Uterus (tissue), 4 donors: ENCODE measurements at places on chromosomes 7 and 10.

DNA sequence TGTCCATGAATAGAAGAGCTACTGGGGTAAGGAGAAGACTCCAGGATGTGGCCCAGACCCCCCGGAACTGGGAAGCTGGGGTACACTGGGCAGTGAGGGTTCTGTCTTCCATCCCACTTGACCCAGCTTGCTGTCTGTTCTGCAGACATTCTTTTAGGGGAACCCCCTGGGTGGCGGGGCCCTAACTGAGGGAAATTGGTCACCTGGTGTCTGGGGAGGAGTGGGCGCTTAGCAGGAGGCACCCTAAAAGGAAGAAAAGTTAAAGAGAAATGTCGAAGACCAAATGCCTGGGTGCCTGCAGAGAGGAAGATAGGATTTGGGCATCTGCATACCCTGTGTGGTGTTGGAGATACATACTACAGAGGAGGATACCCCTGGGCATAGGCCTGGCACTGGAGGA, 1.0 kb downstream of the AP1S1 start:
- no peaks in the 10 kb centered on the region for H3K27me3 ChIP-seq
- H3K27ac ChIP-seq: no peak overlapping the region
- H3K4me1 ChIP-seq: peaks cover 5% of the 10 kb centered on the region
- H3K36me3 ChIP-seq: no peaks in the 10 kb centered on the region
- no peak for DNase-seq

DNA sequence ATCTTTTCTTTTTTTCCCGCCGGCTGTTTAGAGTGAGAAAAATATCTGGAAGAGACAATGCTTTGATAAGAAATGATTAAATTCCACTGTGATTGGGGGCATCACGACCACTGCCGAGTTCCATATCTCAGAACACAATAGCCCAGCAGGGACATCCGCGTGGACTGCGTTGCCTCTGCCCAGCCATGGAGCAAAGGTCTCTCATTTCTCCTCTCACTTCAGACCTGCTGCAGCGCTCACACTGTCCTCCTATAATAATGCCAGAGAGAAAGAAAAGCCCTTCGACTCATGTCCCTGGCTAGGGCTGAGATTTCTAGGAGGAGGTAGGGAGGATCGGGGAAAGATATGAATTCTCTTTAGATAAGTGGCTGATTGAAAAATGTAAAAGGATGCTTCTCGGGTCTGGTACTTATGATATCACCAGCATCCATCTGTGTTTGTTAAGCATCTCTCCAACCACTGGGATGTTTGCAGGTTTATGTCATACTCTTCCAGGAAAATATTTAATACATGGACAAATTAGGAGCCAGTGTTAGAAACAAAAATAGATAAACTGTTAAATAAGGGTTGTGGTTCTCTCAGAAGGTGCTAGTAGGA, 472.9 kb upstream of the AKR1E2 start:
- H3K36me3 ChIP-seq: no peaks in the 10 kb centered on the region
- peak; percentile 22 for DNase-seq
- peak overlapping the region; percentile 59 for H3K27ac ChIP-seq
- H3K27me3 ChIP-seq: no peaks in the 10 kb centered on the region
- no peak overlapping the region for H3K4me3 ChIP-seq

DNA sequence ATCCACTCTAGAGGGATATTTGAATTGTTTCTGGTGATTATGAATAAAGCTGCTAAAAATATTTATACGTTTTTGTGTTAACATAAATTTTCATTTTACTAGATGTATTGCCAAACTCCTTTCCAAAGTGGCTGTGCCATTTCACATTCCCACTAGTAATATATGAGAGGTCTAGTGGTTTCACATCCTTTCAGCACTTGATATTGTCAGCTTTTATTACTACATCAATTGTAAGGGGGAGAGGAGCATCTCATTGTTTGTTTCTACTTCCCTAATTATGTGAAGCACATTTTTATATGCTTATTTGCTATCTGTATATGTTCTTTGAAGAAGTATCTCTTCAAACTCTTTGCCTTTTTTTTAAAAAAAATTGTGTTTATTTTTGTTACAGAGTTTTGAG, 184.5 kb downstream of the ADK start:
- H3K4me3 ChIP-seq: no peak overlapping the region
- no peaks in the 10 kb centered on the region for H3K4me1 ChIP-seq
- no peaks in the 10 kb centered on the region for H3K36me3 ChIP-seq
- H3K27ac ChIP-seq: no peak overlapping the region
- DNase-seq: no peak

DNA sequence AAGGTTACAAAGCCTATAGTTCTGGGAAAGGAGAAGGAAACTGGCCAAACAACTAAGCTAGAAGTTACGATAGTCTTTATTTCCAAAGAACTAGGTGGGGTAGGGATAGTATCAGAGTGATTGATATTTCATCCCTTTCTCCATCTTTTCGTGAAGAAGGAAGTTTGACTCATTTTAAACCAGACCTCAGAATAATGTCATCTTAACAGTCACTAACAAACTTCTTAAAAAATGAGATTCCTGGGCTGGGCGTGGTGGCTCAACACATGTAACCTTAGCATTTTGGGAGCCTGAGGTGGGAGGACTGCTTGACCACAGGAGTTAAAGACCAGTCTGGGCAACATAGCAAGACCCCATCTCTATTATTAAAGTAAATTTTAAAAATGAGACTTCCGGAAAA, 69.4 kb downstream of the ARL4A start:
- H3K4me1 ChIP-seq: no peaks in the 10 kb centered on the region
- no peak for DNase-seq
- H3K4me3 ChIP-seq: no peak overlapping the region
- H3K27me3 ChIP-seq: no peaks in the 10 kb centered on the region
- no peaks in the 10 kb centered on the region for H3K36me3 ChIP-seq
- no peak overlapping the region for H3K27ac ChIP-seq

DNA sequence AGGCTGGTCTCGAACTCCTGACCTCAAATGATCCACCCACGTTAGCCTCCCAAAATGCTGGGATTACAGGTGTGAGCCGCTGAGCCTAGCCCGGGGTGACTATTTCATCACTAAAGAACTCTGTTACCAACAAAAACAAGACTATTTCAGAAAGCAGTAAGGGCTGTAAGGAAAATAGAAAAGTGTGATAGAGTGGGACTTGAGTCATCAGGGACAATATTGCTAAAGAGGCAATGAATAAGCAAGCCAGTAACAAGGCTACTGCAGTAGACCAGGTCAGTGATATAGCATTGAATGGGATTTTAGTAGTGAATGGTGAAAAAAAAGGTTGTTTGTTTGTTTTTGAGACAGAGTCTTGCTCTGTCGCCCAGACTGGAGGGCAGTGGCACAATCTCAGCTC, 51.7 kb downstream of the SVOPL start:
- H3K27ac ChIP-seq: no peak overlapping the region
- no peak overlapping the region for H3K4me3 ChIP-seq
- no peaks in the 10 kb centered on the region for H3K27me3 ChIP-seq
- H3K36me3 ChIP-seq: no peaks in the 10 kb centered on the region
- no peak for DNase-seq

GRCh38 chr10:36094096-36094495, 452.0 kb upstream of the FZD8 start:
- no peaks in the 10 kb centered on the region for H3K36me3 ChIP-seq
- no peak overlapping the region for H3K4me3 ChIP-seq
- H3K27ac ChIP-seq: no peak overlapping the region
- no peaks in the 10 kb centered on the region for H3K4me1 ChIP-seq

DNA sequence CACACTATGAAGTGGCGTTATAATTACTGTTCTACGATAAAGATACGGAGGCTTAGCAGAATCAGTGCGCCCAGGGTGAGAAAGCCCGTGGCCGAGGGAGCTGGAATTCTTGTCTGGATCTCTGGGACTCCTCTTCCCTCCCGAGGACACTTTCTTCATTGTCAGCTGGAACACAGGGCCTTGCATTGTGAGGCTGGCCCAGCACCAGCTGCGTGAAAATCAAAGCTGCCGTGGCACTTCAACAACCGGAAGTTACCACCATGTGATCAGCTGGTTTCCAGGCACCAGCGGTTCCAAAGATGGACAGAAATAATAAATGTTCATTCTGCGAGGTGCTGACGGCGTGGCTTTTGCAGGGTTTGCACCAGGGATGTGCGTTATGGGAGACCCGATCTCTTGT, 234.0 kb upstream of the PITRM1 start:
- no peak overlapping the region for H3K27ac ChIP-seq
- H3K4me3 ChIP-seq: no peak overlapping the region
- H3K36me3 ChIP-seq: no peaks in the 10 kb centered on the region
- no peaks in the 10 kb centered on the region for H3K27me3 ChIP-seq

DNA sequence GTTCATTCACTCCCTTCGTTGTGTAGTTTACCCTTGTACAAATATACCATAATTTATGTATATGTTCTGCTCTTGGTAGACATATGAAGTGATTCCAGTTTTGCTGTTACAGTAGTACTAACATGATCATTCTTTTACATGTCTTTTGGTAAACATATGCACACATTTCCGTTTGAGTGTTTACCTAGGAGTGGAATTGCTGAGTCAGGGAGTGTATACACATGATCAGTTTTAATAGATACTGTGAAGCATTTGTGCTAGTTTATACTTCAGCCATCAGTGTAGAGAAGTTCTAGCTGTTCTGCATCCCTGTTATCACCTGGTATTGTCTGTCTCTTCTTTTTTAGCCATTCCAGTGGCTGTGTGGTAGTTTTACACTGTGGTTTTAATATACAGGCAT, 34.5 kb upstream of the CYP26C1 start:
- H3K4me1 ChIP-seq: no peaks in the 10 kb centered on the region
- H3K27me3 ChIP-seq: no peaks in the 10 kb centered on the region
- H3K4me3 ChIP-seq: no peak overlapping the region
- no peak overlapping the region for H3K27ac ChIP-seq

DNA sequence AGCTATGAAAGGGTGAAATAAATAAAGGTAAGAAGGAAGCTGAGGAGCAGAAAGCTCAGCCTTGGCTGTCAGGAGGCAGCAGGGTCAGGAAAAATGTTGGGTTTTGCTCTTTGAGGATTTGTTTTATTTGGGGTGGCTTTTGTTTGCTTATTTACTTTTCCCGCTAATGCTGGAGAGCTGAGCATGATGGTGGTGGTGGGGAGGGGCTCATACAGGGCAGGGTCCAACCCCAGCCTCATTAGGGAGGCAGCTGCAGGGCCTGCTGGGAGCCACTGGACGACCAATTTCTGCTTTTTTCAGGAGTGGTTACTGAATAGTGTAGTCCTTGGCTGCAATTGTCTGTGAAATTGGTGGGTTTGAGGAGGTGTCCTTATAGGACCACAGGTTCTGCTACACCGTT, 36.3 kb downstream of the CCM2 start:
- H3K36me3 ChIP-seq: no peaks in the 10 kb centered on the region
- H3K27ac ChIP-seq: no peak overlapping the region

DNA sequence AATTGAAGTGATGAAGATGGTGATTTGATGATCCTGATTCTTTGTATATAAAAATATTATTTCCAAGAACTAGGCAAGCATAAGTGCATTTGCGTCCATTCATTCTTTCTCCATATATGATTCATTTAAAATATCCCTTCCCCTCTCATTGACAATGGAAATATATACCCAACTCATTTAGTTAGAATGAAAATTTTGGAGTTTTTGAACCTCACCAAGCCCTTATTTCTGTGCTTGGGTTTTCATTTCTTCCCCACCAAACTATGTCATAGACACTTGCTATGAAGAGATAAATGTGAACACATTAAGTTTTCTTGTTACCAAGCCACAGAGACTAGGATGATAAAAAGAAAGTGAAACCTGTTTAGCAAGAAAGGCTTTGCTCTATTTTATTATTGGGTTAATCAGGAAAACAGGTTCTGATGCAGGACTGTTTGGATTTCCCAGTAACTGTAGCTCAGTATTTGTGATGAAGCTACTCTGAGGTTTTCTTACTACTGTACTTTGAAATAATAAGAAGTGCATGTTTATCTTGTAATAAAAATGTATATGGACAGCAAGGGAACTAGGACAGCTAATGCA, 68.3 kb downstream of the ITGB1 start:
- H3K36me3 ChIP-seq: no peaks in the 10 kb centered on the region
- H3K4me1 ChIP-seq: no peaks in the 10 kb centered on the region
- no peak overlapping the region for H3K27ac ChIP-seq
- no peak overlapping the region for H3K4me3 ChIP-seq

DNA sequence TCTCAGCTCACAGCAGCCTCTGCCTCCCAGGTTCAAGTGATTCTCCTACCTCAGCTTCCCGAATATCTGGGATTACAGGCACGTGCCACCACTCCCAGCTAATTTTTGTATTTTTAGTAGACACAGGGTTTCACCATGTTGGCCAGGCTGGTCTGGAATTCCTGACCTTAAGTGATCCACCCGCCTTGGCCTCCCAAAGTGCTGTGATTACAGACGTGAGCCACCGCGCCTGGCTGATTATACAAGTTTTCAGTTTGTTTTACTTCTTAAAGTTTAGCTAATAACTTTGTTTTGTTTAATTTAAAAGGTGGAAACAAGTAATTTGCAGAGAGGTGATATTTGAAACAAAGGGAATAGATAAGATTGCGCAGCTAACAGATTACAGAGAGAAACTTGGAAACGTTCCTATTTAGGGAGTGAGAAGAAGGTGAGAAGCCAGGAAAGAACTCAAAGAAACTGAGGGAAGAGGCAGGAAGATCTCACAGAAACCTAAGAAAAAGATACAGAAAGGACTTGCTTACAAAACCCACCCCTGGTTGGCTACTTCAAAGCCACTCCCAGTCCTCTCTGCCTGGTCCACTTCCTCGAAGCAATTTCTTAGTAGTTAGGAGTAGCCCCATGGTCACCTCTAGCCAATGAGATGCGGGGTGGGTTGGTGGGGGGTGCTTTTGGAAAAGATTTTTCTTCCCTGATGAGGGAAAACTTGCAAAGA, 15.0 kb upstream of the PDLIM1 start:
- H3K27me3 ChIP-seq: no peaks in the 10 kb centered on the region
- no peak for DNase-seq
- no peaks in the 10 kb centered on the region for H3K4me1 ChIP-seq
- H3K4me3 ChIP-seq: no peak overlapping the region

DNA sequence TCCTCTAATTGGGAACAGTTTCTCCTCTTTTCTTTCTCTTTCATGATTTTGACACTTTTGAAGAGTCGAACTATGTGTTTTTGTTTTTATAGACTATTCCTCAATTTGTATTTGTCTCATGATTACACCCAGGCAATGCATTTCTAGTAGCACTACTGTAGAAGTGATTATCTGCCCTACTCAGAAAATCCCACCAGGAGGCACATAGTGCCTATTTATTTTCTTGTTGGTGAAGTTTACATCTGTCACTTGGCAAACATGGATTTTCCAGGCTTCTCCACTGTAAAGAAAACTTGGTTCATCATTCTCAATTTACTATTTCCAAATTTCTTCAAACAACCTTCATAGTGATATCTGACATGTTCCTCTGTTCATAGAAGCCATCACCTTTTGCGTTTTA, 893.9 kb downstream of the CCSER2 start:
- DNase-seq: no peak
- no peaks in the 10 kb centered on the region for H3K36me3 ChIP-seq
- H3K4me1 ChIP-seq: no peaks in the 10 kb centered on the region
- H3K27me3 ChIP-seq: no peaks in the 10 kb centered on the region
